Right cardiac atrium (tissue), 5 donors: ENCODE measurements at places on chromosomes 4 and X. TPM values are rescaled to one million over a fixed set of nuclear protein-coding genes. Genes with fewer than 3 reads are reported as not detected.

GRCh38 chr4:168667376-168667775 lies 170.5 kb downstream of the PALLD start:
- no peak for DNase-seq

- no peak for DNase-seq
Measured at GRCh38 chr4:151983854-151984253, 223.0 kb upstream of the GATB start.

DNA sequence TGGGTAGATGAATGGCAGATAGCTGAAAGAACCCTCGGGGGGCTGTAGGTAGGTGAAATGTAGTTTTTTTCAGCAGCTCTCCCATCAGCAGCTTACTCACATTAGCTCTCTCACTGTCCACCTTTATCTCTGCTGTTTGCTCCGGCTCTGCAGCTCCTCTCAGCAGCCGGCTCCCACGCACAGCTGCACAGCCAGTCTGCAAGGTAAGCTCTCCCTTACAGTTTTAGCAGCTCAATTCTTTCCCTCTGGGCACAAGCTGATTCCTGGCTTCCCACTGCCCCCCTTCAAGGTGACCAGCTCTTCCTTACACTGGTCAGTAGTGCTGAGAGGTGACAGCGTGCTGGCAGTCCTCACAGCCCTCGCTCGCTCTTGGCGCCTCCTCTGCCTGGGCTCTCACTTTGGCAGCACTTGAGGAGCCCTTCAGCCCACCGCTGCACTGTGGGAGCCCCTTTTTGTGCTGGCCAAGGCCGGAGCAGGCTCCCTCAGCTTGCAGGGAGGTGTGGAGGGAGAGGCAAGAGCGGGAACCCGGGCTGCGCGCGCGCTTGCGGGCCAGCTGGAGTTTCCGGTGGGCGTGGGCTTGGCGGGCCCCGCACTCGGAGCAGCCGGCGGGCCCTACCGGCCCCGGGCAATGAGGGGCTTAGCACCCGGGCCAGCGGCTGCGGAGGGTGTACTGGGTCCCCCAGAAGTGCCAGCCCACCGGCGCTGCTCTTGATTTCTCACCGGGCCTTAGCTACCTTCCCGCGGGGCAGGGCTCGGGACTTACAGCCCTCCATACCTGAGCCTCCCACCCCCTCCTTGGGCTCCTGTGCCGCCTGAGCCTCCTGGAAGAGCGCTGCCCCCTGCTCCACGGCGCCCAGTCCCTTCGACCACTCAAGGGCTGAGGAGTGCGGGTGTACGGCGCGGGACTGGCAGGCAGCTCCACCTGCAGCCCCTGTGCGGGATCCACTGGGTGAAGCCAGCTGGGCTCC lies 393.6 kb downstream of the CENPC start:
- DNase-seq: peak; percentile 36

DNA sequence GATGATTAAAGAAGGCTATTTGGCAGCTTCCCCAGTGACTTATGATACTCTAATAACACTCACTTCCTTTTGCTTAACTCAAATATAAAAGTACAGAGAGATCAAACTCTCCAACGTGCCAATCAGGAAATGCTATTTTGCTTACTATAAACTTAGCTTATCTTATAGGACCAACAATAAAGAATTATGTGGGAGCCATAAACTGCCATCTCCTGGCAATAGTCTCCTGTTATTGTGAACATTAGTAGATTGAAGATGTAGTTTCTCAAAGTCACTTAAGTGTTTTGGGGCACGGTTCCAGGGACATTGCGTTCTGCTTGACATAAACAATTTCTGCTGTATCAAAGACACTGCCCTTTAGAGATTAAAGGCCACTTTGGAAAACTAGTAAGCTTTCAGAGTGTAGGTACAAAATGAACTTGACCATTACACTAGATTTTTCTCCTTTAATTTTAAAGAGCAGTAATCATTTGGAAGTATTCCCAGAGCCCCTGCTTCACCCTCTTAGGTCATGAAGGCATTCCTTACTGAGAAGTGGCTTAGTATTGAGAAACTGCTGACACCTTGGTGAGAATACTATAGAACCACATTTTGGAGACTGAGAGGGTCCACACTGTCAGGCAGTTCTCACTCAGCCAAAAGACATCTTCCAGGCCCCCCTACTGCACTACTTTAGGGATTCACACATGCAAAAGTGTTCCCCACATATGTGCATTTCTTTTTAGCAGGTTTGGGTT lies 51.9 kb downstream of the MAOA start:
- DNase-seq: no peak

DNA sequence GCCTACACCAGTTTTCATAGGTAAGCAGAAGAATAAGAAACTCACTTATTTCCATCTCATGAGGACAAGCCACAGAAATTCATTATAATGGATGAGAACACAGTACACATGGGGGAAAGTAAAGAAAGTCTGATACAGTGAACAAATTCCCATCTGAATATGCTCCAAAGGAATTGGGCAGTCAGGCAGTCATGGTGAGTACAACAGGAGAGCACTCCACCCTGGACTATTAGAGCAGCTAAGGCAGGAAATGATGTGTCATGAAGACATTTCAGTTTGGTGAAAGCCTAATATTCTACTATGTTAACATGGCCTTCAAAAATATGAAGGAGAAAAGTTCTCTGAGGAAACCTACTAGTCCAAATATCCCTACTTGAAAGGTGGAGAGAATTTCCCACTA lies 92.0 kb upstream of the PRDX4 start:
- DNase-seq: no peak

- no peak for DNase-seq
Measured at GRCh38 chr4:40292313-40292759, 42.8 kb upstream of the CHRNA9 start.

GRCh38 chr4:126661194-126661593 lies 971.6 kb upstream of the INTU start:
- DNase-seq: no peak

DNA sequence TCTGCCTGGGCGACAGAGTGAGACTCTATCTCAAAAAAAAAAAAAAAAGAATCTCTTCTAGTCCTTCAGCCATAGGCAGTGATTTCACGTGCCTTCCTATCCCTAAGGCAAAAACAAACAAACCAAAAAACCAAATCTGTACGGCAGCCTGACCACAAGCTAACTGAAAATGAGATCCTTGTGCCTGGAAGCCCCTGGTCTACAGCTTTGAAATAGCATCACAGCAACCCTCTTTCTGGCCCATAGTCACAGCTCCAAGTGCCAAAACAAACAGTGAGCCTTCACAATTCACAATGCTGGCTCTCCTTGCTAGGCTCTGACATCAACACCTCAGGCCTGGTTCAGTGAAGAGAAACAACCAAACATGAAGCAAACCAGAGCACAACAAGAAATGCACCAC lies 46.1 kb downstream of the TMEM150C start:
- DNase-seq: peak; percentile 60

DNA sequence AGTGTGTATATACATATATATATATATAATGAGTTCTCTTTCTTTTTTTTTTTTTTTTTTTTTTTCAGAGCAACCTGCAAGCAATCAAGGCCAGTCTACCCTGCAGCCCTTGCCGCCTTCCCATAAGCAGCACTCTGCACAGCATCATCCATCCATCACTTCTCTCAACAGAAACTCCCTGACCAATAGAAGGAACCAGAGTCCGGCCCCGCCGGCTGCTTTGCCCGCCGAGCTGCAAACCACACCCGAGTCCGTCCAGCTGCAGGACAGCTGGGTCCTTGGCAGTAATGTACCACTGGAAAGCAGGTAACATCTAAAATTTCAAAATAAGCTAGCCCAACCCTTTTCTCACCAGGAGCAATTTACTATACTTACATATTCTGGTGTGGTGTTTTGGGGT lies 316.3 kb downstream of the DCTD start:
- DNase-seq: no peak

GRCh38 chrX:126719208-126719607 lies 100.3 kb upstream of the PRR32 start:
- no peak for DNase-seq

DNA sequence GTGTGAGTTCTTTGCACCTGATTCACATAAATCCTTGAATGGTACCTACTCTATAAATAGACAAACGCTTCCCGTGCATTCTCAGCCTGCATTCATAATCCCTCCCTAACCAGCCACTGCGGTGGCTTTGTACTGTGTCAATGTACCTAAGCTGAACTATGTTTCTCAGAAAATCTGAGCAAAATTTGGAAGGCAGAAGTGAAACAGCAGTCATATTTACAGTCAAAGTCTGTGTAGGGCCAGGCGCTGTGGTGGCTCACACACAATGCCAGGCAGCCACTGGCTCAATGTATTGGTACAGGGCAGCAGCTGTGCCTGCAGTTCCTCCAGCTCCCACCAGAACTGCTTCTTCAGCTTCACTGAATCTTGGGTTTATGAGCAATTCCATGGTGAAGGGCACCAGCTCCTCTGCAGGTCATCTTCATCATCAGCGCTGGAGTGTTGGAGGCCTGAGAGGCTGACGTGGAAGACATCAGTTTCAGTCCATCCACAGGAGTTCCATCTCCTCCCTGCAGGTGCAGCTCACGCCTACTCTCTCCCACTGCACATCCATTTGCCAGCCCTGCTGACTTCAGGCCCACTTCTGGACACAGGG lies 32.3 kb upstream of the IRF2 start:
- DNase-seq: no peak

DNA sequence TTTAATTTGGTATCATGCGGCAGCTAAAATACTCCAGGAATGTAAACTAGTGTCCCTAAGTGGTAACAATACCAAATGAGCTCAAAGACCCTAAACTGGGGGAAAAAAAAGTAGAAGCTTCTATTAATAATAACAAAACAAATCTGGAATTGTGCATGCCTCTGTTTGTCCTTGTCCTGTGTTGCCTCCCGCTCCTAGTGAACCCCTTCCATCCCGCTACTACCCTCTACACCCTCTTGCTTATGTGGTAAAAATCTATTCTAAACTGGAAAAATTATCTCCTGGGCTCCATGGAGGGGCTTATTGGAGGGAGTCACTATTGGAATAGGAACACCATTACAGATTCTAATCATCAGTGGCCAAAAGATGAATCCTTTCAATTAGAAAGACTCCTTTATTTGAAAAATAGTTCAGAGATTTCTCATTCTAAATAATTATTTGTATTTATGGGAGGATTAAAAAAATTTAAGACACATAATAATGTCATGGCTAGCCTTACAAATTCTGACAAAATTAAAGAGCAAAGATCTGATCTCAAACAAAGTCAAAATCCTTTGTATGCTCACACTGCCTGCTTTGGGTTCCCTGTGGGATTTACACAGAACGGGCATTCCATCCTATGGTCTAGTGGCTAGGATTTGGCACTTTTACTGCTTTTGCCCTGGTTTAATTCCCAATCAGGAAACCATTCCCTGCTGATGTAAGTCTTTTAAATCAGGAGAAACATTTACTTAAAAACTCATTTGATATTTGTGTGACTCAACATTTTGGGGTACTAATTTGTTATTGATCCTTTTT lies 34.7 kb upstream of the FMR1 start:
- DNase-seq: no peak

DNA sequence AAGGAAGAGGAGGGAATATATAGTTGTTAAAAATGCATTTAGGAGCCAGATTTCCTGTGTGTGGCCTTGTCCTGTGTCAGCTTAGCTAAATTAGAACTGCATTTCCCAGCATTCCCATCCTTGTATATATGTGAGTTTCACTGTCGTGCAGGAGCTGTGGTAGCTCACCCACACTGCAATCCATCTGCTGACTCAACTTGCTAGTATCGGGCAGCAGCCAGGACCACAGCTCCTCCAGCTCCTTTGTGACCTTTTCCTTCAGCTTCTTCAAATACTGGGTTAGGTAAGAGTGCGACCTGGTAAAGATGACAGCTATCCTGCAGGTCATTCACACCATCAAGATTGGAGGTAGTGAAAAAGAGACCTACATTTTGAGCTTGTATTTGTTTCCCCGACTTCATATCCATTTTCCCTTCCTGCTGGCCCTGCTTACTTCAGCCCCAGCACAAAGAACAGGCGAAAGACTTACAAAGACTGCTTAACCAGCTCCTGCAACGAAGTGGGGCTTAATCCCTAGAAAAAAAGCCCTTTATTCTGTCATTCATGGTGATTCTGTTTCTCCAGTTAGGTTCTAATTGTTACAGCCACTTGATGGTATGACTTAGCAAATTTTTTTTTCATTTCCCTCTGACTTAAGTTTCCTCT lies 11.4 kb downstream of the ASIC5 start:
- DNase-seq: no peak

GRCh38 chrX:134804779-134805178 lies 146.5 kb upstream of the PLAC1 start:
- DNase-seq: no peak

Gene CCSER1
- 10.7 TPM for total RNA-seq

Gene RAB33A
- total RNA-seq: 9.8 TPM

Gene TEX13D
- total RNA-seq: not detected

Gene DCTD
- total RNA-seq: 41.8 TPM

Gene DCAF4L1
- 0.42 TPM for total RNA-seq

Gene DCAF8L2
- total RNA-seq: not detected

Gene F9
- not detected for total RNA-seq

Gene BGN
- total RNA-seq: 209 TPM
